CD4-positive, alpha-beta T cell treated with Interleukin-2 at 100 ng/mL for 4 hours (primary cell): ENCODE measurements at places on chromosomes 12 and 14.

GRCh38 chr12:80709811-80710726, 2.6 kb downstream of the MYF6 start:
- no peak for DNase-seq

GRCh38 chr12:50047693-50048250, 9.6 kb upstream of the ASIC1 start:
- DNase-seq = no peak

DNA sequence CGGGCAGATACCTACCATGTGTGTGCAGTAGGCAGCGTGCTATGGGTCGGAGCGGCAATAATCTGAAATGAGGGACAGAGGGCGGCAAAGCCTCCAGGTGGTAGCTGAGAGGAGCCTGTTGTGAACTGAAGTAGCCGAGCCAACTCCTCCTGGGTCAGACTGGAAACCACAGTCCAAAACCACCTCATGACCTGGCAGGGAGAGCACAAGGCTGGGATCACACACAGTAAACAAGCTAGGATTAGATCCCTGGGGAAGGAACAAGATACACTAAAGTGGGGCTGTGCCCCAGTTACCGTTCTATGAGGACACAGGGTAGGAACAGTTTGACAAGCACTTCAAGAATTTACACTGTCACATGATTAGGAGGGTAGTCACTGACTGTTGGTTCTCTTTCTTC, 49.0 kb downstream of the AREL1 start:
- DNase-seq = no peak

GRCh38 chr12:122820838-122821271, 14.4 kb upstream of the HIP1R start:
- no peak for DNase-seq

- DNase-seq = no peak
Observed at GRCh38 chr14:92917041-92917940, 5.7 kb upstream of the CHGA start.

DNA sequence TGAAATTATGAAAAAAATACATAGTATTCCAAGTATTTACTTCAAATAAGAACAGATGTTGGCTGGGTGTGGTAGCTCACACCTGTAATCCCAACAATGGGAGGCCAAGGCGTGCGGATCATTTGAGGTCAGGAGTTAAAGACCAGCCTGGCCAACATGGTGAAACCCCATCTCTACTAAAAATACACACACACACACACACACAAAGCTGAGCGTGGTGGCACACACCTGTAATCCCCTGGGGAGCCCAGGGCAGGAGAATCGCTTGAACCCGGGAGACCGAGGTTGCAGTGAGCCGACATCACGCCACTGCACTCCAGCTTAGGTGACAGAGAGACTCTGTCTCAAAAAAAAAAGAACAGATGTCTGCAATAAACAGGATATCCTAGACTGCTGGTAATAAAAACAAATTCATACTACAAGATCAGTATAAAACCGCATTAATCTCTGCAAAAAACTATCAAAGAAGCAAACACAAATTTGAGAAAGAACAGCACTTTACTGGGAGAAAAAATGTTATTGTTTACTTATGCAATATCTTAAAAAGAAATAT, 23.8 kb downstream of the EEA1 start:
- DNase-seq = no peak

DNA sequence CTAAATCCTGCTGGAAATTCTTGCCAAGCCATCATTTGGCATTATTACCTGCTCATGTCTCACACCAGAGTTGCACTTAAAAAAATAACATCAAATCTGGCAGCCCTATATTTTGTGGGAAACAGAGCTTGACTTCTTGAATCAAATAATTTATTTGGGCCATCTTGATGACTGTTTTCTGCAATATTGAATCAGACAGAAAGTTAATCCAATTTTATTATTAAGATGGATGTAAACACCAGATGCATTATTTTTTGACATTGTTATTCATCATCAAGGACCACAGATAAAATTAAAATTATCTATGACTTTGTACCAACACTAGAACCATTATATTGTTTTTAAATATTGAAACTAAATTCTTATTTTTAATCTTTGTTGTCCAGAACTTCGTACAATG, 132.9 kb downstream of the PTPRR start:
- DNase-seq = no peak

DNA sequence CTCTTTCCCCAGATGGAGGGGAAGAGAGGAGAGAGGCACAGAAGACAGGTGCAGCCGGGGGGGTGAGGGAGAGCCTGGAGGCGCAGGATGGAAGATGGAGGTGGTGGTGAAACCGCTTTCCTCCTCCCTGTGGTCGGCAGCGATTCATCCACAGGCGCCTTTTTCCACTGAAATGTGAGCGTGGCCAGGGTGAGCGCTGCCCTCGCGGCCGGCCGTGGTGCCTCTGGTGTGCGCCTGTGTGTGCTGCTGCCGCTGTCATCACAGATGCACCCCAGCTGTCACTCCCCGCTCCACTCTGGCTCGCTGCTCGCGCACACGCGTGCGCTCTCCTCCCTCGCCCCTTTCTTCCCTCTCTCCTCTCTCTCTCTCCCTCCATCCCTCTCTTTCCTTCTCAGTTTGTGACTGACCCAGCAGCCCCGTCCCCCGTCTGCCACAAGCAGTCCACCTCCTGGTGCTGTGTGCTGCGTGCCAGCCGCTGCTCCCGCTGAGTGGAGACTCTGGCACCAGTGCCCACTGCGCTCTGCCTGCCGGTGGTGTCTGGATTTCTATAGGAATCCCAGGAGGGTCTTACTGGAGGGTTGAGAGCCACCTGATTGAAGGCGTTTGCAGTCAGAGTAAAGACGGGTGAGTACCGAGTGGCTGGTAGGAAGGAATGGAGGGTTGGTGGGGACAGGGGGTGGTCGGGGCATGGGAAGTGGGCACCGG, at the start of gene LRTM2:
LRTM2 (plus strand) TSS at position 375 of the 705 bp plus-strand sequence. CDS start 7,584 bp downstream, outside the sequence.
- no peak for DNase-seq

- DNase-seq = no peak
Observed at GRCh38 chr12:130571734-130572133, 144.4 kb downstream of the RIMBP2 start.

GRCh38 chr12:96326628-96327227, 73.5 kb downstream of the CDK17 start:
- DNase-seq = no peak

GRCh38 chr14:76396714-76397187, 20.8 kb downstream of the ESRRB start:
- DNase-seq = no peak

- DNase-seq = no peak
Observed at GRCh38 chr12:57753756-57754337, 1.1 kb upstream of the MARCHF9 start.

GRCh38 chr12:104649921-104650320, 193.2 kb downstream of the CHST11 start:
- DNase-seq = no peak
